Activated CD8-positive, alpha-beta memory T cell treated with anti-CD3 and anti-CD28 coated beads for 1 hour (primary cell): ENCODE measurements at places on chromosomes 5 and 9.

DNA sequence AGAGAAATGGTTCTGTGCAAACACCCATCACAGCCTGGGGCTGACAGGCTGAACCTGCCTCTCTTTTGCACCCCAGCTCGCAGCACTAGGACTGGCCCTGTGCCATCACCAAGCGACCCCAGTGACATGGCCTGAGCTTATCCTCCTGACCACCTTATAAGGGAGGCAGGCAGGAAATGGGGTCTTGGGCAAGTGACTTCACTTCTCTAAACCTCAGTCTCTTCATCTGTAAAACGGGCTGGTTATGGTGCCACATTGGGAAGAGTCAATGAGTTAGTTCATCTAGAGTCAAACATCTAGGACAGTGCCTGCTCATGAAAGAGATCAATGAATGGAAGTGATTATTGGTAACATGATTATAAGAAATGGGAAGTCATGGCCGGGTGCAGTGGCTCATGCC is 6.2 kb downstream of the SNCB start:
- DNase-seq = no peak

GRCh38 chr9:76223749-76224340 is 170.4 kb downstream of the RFK start:
- DNase-seq = no peak

GRCh38 chr5:17766031-17766430 is 131.8 kb downstream of the TAF11L14 start:
- DNase-seq = no peak

- DNase-seq = no peak
Observed at GRCh38 chr9:134681061-134681661, 39.6 kb downstream of the COL5A1 start.

- no peak for DNase-seq
Observed at GRCh38 chr5:34669931-34670516, 13.9 kb downstream of the RAI14 start.

DNA sequence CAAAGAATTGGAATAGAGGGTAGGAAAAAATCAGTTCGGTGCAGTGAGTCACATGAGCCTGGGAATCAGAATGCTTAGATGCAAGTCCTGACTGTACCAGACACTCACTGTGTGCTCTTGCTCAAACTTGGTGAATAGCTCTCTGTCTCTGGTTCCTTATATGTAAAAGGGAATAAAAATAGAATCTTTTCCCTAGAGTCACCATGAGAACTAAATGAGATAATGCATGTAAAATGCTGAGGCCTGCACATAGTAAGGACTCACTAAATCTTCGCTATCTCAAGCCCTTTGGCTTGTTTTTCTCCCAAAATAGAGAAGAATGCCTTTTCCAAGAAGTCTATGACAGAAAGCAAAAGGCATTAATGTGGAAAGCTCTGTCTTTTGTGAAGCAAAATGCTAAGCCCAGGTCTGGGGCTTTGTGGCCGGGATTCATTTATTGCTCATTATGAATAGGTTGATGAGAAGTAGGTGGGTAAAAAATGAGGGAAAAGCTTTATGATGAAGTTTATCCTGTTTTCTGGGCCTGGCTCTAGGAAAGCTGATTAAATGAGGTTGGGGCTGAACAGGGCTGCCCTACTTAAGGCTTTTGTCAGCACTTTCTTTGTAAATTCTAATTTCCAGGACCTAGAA is 483.3 kb downstream of the DMAC1 start:
- DNase-seq = no peak

GRCh38 chr5:147169399-147169798 is 65.4 kb upstream of the STK32A start:
- DNase-seq = no peak

GRCh38 chr5:170251462-170251861 is 18.7 kb downstream of the C5orf58 start:
- no peak for DNase-seq

GRCh38 chr5:179211068-179211467 is 134.2 kb downstream of the ADAMTS2 start:
- no peak for DNase-seq

- no peak for DNase-seq
Observed at GRCh38 chr5:44691802-44692201, 116.9 kb upstream of the MRPS30 start.

- no peak for DNase-seq
Observed at GRCh38 chr9:35108946-35109575, 6.1 kb upstream of the STOML2 start.

- no peak for DNase-seq
Observed at GRCh38 chr9:72577212-72577753, 55.9 kb downstream of the TMC1 start.

- no peak for DNase-seq
Observed at GRCh38 chr9:18926513-18926912, 106.5 kb downstream of the SAXO1 start.
